Sciatic nerve (tissue), 2 donors: ENCODE measurements at places on chromosomes 3 and 15. TPM values are rescaled to one million over a fixed set of nuclear protein-coding genes. Genes with fewer than 3 reads are reported as not detected.

DNA sequence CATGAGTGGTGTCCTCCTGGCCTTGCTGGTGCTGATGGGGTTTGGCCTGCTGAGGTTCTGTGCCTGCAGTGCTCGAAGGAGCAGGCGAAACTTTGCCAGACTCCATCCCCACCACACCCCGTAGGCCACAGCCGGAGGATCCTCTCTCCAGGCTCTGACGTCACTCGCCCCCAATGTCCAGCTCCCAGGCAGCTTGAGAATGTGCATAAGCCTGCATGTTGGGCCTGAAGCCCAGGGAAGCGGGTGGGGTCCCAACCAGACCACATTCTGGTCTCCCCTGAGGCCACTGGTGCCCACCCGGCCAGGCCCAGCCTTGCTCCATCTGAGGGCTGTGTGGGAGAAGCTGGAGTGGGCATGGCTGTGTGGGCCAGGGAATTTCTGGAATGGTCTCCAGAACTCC, 109.8 kb downstream of the ASB7 start:
- no peak for DNase-seq

GRCh38 chr3:41508063-41508696, 308.9 kb downstream of the CTNNB1 start:
- DNase-seq = no peak

DNA sequence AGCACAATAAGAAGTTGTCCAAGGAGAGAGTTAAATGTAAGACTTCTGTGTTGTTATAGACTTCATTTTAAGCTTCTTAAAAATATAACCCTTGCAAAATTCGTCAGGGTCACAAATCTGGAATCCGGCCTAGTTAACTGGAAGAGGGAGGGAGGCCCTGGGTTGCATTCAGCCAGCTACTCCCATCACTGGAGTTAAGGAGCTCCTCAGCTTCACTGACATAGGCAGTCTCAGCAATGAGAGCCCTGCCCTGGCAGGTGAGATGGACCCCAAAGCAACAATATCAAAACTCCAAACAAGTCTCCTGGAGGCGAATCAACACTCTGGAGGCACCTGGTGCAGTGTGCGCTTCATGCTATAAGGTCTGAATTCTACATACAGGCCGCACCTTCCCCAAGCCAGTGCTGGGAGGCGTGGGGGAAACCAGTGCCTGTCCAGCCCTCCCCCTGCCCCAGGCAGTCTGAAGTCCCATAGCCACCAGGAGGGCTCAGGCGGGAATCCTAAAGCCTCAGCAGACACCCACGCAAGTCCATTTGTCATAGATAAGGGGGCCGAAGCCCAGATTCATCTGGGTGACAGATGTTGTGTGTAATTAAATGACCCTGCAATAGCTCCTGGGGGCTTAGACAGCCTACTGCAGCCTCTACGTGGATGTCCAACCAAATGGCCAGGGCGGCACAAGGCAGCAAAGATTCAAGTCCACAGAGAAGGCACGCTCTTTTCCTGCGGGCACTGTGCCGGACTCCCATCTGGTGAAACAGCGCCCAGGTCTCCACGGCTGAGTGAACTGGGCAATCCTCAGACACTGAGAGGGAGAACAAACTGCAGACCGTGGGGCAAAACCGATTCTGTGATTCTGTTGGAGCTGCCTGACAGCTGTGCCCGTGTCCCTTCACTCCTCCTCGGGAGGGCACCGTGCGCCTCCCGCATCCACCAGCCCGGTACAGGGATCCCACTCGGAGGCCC, 64.9 kb downstream of the ATP10A start:
- DNase-seq = no peak

DNA sequence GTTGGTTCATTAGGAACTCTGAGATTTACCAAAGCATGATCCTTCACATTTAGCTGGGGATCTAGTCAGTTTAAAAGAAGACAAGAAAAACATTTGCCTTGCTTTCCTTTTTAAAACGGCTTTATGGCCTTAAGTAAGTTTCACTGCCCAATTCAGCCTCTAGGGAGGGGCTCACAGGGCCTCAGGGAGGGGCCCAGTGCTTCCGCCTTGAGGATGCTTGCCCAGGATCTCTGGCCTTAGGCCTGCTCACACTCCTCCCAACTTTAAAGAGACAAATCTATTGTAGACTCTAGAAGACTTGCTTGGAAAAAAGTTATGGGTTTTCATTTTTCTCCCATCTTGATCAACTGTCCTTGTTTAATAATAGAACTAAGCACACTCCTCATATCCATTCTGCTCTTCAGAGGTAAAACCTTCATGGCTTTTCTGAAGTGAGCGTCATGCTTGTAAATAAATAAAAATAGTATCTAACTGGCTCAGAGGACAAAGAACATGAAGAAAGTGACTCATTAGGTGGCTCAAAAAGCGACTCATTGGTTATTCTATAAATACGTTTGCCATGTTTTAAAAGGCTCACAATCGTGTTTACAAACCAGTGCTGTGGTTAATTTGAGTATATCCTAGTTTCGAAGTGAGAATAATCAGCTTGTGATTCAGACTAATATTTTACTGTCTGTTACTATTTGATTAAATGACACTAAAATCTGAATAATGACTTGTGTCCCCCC, 13.7 kb downstream of the PDHB start:
- DNase-seq = no peak

DNA sequence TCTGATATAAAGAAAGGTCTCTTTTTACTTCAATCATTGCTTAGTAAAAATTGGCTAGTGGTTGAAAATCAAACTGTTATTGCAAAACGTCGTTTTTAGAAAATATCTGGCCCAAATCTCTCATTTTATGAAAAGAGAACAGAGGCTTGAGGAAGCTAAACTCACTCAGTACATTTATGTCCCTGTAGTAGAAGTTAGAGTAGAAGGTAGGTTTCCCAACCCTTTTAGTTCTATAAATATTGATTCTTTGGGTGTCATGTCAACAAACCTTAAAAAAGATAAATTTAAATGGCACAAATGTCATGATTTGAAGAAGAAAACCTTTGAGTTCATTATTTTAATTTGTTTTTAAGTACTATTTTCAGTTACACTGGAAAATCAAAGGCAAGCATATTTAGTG, 722.3 kb upstream of the NECTIN3 start:
- DNase-seq = no peak

DNA sequence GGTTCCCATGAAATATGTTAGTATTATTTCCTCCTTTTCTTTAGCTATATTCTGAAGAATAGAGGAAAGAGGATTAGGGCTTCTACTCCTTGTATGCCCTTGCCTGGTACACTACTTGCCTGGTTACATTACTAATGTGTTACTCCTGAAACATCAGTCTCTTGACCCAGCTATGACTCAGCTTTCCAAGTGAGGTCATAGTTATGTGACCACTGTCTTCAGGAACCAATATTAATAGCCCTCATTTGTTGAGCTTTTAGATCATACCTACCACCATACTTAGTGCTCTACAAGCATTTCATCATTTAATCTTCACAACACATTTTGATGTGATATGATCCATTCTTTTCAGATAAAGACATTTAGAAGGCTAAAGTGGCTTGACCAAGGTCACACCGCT, 60.3 kb downstream of the CMSS1 start:
- DNase-seq = no peak

The NEK10 gene
- total RNA-seq = 1.9 TPM

The CFAP20DC gene
- total RNA-seq = 0.49 TPM
